ENCODE measurements at places on chromosomes 7 and 10. TPM values are rescaled to one million over a fixed set of nuclear protein-coding genes. Genes with fewer than 3 reads are reported as not detected.

Gene OR6B1
- under 0.01 TPM for total RNA-seq

Gene VWA2
- not detected for total RNA-seq

Gene NME8
- total RNA-seq, result 1.7 TPM

Gene GIMAP7
- total RNA-seq, result 44.2 TPM

Gene IGFBP1
- not detected for total RNA-seq

Gene ANKRD1
- total RNA-seq, result not detected

Data from mononuclear cell (primary cell).